ENCODE measurements at places on chromosomes 1 and 21.

DNA sequence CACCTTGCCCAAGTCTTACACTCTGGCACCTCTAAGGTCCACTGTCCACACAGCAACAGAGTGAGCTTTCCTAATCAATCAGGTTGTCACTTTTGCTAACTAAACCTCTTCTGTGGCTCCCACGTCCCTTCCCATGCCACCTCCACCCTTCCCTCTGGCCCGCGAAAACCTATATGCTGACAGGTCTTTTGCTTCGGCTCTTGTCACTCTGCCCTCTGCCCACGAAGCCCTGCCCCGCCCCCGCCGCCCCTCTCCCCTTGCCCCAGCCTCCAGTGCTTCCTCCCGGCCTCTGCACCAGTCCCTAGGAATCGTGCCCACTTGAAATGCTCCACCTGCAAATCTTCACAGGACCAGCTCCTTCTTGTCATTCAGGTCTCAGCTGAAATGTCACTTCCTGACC lies 8.1 kb downstream of the TP53BP2 start:
- no peak for DNase-seq

- DNase-seq: no peak
Observed at GRCh38 chr1:74504933-74505512, 7.4 kb downstream of the LRRC53 start.

DNA sequence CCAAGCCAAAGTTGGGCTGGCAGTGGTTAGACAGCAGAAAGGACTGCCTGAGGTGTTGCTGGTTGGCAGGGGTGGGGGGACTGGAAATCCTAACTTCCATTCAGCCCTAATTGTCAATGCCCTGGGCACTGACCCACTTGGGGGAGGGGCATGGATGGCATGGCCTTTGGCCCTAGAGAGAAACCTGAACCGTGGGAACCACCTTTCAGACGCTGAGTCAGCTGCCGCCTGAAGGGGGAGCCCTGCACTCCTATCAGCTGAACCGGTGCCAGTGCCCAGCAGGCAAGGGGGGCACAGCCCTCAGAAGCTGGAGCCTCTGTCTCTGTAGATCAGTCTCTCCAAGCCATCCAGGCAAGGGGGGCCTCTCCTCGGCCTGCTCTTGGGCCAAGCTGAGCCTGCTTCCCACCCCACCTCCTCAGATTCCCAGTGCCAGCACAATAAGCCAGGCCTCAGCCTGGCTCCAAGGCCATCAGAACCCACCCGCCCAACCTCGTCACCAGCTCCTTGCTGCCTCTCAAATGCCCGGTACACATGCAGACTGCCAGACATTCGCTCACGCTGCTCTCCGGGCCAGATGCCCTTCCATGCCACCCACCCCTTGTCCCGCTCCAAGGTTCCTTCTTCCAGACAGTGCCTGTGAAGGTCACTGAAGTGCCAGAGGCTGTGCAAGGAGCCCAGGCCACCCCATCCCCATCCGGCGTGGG lies 11.6 kb downstream of the TINAGL1 start:
- no peak for DNase-seq

GRCh38 chr1:165907256-165907857 lies 79.9 kb downstream of the UCK2 start:
- no peak for DNase-seq

DNA sequence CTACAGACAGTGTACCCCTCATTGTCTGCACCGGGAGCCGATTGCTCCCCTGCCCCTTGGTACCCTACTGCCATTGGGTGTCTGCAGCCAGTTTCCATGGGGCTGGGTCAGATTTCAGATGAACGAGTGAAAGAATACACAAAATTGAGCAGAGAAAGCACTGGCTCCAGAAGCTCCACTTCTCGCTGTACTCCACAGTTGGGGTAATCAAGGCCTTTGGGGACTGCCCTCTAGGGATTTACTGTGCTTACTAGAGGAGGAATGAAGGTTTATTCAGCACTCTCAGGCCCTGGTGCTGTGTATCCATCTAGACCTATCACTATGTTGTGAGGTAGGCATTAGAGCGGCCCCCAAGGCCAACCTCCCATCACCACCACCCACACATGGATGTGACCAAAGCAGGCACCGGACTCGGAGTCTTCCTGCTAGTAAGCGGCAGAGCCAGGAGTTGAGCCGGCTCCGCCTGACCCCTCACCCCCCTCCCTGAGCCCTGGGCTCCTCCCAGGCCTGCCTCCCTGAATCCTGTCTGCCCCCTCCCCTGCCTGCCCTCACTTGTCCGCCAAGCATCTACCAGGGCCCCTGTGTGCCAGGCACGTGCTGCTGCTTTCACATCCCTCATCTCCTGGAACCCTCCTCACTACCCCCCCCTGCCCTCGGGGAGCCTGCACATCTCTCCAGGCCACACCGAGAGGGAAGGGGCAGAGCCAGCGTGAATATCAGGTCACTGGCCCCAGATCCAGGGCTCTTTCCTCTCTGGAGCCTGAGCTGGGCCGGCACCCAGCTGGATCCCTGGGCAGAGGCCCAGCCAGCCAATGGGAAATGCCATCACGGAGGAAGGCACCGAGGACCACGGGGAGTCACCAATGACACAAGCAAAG lies 23.3 kb downstream of the KCNN3 start:
- no peak for DNase-seq

- DNase-seq: no peak
Observed at GRCh38 chr1:176801514-176802020, 338.6 kb downstream of the PAPPA2 start.

DNA sequence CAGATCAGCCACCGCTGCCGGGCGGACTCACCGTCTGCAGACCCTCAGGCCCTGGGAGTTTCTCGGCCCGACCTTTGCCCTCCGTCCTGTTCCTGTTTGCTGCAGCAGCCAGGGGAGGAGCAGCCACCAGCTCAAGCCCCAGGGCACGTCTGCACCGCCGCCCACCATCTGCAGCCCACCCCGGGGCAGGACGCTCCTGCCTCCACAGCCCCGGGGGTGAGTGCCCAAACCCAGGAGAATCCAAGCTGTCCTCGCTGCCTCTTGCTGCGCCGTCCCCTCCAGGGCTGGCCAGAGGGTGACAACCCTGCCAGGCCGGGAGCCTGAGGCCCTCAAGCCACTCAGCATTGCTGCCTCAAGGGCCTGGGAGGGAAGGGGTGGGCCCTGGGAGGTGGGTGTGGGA lies 1.2 kb upstream of the SLC25A34 start:
- DNase-seq: no peak

DNA sequence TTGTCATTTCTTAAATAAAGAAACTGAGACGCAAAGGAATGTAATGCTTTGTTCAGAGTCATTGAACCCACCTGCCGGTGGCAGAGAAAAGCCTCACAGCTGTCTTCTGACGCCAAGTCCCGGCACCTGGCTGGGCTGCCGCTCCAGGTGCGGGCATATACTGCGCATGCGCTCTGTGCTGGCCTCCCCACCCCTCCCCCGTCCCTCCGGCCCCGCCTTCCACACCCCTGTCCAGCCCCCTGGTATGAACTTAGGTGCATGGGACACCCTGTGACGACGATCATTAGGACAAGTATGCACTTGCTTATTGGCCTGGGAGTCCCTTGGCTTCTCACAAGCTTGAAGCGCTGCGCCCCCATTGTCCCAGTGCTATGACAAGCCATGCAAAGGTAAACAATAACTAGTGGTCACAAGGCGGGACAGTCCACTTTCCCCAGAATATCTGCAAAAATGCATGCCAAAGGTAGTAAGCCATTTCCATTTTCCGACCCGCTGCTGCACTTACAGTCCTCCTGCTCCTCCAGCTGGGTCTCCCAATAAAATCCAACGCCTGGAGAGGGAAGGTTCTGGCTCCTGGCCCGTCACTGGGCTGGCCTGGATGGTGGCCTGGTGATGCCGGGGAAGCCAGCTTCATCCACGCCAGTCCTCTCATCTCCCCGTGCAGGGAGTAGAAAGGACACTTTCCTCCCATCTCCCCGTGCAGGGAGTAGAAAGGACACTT lies 100.4 kb downstream of the PSMG1 start:
- no peak for DNase-seq

- no peak for DNase-seq
Observed at GRCh38 chr1:115838431-115839028, 2.4 kb downstream of the NHLH2 start.

DNA sequence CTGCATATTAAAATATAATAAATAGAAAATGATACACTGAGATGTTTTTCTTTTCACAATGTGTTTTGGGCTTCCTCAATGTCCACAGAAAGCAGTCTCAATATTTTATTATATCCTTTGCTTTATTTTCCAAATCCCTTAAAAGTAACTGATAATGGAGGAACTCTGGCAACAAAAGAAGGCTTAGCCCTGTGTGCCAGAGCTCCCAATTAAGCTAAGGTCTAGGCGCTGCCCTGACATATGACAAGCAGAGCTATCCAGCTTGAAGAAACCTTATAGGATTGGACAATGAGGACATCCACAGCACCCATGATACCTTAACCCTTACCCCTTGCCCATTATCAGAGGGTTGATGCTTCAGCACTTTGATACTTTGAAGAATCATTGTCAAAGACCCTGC lies 12.9 kb upstream of the SHCBP1L start:
- no peak for DNase-seq

DNA sequence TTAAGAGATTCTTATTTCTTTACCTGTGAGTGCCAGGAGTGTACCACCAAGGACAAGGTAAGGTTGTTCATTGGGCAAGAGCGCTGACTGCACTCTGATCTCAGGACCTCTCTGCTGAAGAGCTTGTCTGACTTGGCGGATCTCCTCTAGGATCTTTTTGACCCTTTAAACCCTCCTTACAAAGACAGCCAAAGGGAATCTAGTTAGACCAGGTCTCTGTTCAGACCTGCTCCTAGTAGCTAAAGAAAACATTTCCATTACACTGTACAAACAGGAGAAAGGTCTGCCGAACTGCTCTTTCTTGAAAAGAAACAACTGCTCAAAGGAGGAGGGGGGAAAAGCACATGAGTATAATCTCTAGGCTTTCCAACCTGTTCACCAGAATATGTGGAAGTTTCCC lies 49.3 kb downstream of the SMYD2 start:
- no peak for DNase-seq

DNA sequence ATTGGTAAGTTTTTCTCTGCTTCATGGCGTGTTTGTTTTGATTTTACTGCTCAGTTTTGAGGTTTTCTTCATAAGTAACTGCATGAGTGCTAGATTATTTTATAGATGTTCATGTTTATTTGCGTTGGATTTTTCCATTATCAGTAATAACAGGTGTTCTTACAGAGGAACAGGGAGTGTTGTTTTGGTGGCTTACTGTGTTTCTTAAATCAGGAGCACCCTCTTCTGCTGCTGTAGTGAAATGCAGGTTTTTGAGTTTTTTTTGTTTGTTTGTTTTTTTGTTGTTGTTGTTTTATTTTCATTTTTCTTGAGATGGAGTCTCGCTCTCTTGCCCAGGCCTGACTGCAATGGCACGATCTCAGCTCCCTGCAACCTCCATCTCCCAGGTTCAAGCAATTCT lies 32.6 kb downstream of the CTBS start:
- no peak for DNase-seq

- no peak for DNase-seq
Observed at GRCh38 chr1:111556325-111557037, 53.0 kb upstream of the ADORA3 start.

- no peak for DNase-seq
Observed at GRCh38 chr1:77139389-77139788, 79.8 kb downstream of the PIGK start.

DNA sequence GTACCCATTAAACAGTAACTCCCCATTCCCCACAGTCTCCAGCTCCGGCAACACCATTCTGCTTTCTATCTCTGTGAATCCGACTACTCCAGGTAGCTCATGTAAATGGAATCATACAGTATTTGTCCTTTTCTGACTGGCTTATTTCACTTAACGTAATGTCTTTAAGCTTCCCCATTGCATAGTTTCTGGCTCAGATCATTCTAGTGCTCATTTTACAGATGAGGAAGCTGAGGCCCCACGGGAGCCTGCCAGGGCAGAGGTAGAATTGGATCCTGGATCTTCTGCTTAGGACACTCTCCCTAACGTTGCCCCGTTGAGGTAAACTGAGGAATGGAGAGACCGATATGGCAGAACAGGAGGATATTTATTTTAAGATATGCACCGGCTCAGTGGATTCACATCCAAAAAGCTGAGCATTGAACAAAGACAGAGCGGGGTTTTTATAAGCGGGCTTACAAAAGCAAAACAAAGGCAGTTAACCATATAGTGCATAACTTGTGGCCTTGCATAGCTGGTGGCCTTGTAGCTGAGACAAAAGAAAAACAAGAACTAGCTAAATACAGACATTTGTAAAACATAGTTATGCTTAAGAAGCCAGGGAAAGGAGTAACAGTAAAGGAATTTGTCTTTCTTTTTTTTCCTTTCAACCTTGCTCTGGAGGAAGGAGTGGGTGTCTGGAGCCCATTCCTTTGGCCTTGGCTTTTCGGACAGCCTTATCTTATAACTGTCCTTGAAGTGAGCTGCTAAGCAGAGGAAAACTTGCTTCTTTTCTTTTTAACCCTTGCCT lies 15.3 kb upstream of the KLHDC8A start:
- DNase-seq: no peak

- DNase-seq: no peak
Observed at GRCh38 chr21:44801468-44802395, at the start of gene UBE2G2. Gene UBE2G2, minus strand, starts transcription at chr21:44801820. Its CDS starts 72 bp downstream, at chr21:44801748.

GRCh38 chr1:181122222-181122621 lies 33.7 kb downstream of the IER5 start:
- DNase-seq: no peak

DNA sequence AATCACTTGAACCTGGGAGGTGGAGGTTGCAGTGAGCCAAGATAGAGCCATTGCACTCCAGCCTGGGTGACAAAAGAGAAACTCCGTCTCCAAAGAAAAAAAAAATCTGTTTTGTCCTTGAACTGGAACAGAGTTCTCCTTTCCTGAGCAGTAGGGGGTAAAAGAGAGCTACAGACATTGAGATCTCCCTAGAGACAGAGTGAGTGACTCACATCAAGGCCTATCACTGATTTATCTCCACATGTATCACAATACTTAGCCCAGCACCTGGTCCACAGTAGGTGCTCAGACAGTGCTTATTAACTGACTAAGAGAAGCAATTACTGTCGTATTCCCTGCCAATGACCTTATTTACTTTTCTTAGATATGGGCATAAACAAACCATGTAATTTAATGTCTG lies 354.1 kb upstream of the C1orf87 start:
- no peak for DNase-seq

- DNase-seq: no peak
Observed at GRCh38 chr1:53454019-53454418, 5.2 kb upstream of the DMRTB1 start.

GRCh38 chr1:72917920-72918319 lies 635.6 kb upstream of the NEGR1 start:
- no peak for DNase-seq

GRCh38 chr1:54273795-54274163 lies 73.8 kb downstream of the MRPL37 start:
- no peak for DNase-seq

DNA sequence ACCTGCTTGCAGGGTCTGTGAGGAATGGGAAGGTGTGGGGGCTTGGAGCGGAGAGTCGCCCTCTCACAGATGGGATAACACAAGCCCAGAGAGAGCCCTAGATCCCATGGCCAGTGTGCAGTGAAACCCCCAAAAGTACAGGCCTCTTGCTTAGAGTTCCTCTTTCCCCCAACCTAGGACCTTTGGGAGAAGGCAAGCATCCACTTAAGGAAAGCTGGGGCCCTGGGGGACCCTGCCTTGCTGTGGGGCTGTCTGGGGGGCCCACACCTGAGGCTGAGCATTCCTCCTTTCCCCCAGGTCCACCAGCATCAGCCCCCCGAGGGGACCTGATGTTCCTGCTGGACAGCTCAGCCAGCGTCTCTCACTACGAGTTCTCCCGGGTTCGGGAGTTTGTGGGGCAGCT lies 1.1 kb downstream of the VWA1 start:
- DNase-seq: no peak

Data from esophagus squamous epithelium (tissue), 5 donors.